ENCODE measurements at places on chromosomes 5 and 9. TPM values are rescaled to one million over a fixed set of nuclear protein-coding genes. Genes with fewer than 3 reads are reported as not detected.

- DNase-seq = peak; percentile 10
These were observed 91.4 kb upstream of the RANBP6 start for GRCh38 chr9:6106711-6107339.

- no peak for DNase-seq
These were observed 281.7 kb downstream of the TMEM38B start for GRCh38 chr9:105975886-105976645.

DNA sequence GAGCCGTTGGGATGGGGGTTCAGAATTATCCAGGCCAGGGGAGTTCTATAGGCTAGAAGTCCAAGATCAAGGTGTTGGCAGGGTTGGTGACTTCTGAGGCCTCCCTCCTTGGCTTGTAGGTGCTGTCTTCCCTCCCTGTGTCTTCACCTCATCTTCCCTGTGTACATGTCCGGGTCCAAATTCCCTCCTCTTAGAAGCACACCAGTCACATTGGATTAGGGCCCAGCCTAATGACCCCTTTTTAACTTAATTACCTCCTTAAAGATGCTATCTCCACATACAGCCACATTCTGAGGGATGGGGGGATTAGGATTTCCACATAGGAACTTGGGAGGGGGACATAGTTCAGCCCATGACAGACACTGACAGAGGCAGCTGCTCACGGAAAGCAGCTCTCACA, 12.1 kb downstream of the LRSAM1 start:
- no peak for DNase-seq

Gene CNTFR
- 38.3 TPM for polyA plus RNA-seq

DNA sequence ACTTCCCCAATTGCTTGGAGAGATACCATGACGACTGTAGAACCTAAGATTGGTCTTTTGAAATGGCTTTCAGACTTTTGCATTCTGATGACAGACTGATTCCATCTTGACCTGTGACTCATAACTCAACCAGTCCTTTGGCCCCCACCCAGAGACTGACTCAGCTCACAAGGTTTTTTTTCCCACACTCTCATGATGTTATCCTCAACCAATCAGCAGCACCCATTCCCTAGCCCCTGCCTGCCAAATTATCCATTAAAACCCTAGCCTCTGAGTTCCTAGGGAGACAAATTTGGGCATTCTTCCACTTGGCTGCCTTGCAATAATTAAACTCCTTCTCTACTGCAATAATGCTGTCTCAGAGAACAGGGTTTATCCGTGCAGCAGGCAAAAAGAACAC, 1263.3 kb upstream of the CDH9 start:
- DNase-seq = no peak
